ENCODE measurements at places on chromosomes 16 and 17.

- DNase-seq = no peak
Observed at GRCh38 chr17:72826602-72827001, 265.9 kb downstream of the SLC39A11 start.

DNA sequence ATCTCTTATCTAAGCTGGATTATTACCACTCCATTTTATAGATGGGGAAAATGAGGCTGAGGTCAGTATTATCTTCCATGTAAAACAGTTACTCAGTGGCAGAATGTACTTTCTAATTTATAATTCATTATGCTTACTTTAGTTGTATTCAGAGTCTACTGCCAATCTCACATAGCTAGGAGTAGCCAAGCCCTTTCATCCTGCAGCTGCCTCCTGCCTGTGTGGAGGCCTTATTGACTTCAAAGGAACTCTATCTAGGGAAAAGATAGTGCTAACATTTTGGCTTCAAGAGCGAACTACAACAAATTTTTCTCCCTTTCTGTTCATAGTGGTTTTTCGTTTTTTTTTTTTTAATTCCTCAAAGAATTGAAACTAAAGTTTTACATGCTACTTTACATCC lies 12.9 kb downstream of the RPGRIP1L start:
- DNase-seq = no peak

DNA sequence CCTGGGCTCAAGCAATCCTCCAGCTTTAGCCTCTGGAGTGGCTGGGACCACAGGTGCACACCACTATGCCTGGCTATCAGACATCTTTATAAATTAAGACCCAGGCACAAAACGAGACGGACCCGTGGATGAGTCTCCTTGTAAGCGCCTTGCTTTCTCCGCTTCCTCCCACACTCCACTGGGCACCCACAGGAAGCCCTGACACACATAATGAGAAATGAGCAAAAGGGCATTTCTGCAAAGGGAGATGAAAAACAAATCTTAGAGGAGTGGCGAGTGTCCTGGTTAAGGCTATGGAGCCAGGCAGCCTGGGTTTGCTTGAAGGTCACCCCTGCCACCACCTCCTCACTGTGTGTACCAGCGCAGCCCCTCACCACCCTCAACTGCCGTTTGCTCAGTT lies 56.3 kb downstream of the XYLT1 start:
- no peak for DNase-seq

DNA sequence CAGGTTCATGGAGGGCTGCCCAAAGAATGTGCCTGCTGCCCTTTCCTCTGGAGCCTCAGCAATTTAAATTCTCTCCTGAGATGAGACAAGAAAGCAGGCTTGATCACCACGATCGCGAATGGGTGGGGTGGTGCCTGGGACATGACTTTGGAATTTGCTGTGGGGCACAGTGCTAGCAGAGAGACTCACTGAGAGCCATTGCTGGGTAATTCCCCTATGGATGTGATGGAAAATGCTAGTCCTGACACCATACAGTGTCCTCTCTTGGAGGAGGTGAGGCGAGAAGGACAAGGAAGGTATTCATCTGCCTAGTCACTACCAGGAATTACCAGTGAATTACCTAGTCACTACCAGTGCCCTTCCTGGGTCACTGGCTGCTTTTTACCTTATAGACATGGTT lies 15.5 kb downstream of the FAM20A start:
- DNase-seq = no peak

DNA sequence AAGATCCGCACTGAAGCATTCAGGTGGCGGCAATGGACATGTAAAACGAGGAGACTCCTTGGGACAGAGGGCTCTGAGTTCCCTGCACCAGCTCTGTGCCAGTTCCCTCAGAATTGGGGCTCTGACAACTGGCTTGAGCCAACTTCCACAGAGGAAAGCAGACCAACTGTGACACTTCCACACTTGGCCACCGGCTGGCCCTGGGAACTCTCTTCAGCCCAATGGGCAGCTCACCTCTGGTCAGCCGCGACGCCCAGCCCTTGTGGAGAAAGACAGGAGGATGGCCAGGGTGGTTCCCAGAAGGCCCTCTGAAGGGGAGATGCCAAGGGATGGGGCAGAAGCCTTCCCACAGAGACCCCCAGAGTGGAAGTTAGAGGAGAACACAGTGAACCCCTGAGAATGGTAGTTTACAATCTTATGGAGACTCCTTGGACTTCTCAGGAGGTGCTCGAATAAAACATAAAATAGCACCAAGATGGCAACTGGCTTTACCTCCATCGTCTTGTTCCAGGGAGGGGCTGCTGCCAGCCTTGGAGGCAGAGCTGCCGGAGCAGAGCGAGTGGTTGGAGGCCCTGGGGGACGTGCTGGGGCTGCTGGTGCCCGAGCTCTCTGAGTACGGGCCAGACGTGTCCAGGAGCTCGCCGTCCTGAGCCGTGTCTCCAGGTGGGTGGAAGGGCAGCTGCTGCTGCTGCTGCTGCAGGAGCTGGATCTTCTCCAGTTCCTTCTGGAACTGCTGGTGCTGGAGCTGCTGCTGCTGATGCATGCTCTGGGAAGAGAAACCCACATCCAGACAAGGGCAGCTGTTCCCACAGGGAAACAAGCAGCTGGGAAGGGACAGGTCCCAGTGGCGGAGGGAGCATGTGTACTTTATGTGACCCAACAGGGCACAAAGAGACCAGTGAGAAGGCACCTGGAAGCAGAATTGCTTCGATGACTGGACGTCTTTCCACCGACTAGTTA lies 35.0 kb upstream of the ICAM2 start:
- no peak for DNase-seq

GRCh38 chr16:89422905-89423630 lies 67.3 kb downstream of the ANKRD11 start:
- no peak for DNase-seq

GRCh38 chr17:8881606-8882005 lies 14.1 kb upstream of the PIK3R6 start:
- no peak for DNase-seq

DNA sequence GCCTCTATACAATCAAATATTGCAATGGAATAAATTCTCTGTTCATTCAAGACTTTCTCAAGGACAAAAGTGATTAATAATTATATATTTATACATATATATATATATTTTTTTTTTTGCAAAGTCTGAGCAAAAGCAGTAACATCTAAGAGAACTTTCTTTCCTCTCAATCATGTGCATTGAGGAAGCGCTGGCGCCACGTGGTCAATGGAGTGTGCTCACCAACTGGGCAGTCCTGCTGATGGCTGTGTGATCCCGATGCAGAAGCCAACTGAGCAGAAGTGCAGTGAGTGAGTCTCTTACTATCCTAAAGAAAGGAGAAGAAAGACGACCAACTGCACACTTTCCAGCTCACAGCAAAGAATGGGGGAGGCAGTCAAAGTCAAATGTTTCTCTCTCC lies 37.2 kb upstream of the ULK2 start:
- DNase-seq = no peak

DNA sequence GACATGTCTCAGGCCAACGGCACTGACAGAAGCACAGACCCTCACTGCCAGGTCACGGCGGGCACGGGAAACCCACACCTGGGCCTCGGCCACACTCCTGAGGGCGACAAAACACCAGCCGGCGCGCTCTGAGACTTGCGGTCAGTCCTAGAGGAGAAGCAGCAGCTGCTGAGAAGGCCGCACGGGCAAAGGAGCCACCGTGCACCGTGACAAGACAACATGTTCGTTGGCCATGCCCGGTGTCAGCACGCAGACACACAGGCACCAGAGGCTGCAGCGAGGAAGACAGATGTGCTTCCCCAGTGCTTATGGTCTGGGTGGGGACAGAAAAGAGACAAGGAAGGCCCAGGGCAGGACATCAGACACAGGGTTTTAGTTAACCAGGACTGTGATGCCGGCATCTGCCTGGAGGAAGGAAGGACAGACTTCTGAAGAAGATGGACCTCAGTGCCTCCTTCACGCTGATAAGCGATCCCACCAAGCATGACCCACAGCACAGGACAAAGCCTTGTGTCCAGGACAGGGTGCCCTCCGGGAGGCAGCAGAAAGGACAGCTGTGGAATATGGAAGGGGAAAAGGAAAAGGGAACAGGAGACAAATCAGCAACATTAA lies 84.0 kb downstream of the ANKRD11 start:
- no peak for DNase-seq

DNA sequence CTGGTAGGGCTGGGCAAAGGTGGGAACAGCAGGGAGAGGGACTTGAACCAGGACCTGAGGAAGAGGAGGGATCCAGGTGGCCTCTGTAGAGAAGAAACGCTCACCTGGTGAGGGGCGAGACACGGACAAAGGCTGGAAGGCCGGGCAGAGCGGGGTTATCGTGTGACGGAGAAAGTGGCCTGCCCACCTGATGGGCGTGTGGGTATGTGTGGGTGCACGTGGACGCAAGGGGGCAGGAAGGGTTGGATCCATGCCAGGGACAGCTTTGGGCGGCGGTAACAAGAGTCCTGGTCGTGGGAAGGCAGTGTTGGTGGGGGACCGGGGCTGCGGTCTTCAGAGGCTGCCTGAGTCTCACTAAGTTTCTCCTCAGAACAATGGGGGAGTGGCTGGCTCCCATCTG lies 104.1 kb upstream of the GSE1 start:
- DNase-seq = no peak

DNA sequence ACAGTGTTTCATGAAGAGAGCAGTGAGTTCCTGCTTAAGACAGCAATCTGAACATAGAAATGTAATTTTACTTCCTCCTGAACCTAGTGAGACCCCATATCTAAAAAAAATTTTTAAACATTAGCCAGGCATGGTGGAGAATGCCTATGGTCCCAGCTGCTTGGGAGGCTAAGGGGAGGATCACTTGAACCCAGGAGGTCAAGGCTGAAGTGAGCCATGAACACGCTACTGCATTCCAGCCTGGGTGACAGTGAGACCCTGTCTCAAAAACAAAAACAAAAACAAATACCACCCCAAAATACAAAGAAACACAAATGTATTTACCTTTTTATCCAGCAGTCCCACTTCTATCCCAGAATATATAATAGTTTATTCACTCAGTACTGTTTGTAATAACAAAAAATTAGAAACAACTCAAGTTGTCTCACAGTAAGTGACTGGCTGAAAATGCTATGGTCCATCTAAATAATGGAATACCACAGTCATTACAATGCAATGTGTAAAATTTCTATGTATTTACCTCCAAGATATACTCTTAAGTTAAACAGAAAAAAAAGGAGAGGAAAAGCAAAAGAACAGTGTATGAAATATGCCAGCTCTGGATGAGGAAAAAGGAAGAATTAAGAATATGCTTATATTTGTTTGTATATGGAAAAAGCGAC lies 16.3 kb downstream of the CFDP1 start:
- DNase-seq = no peak

GRCh38 chr16:9521749-9522370 lies 430.4 kb downstream of the HAPSTR1 start:
- no peak for DNase-seq

- DNase-seq = no peak
Observed at GRCh38 chr17:49588726-49589576, 13.3 kb downstream of the NXPH3 start.

GRCh38 chr17:3914312-3914670 lies 2.0 kb downstream of the P2RX1 start:
- no peak for DNase-seq

- no peak for DNase-seq
Observed at GRCh38 chr17:42697108-42697811, 14.9 kb downstream of the CNTNAP1 start.
